ENCODE measurements at places on chromosomes 12 and 14.

GRCh38 chr12:89162589-89163261, 189.6 kb downstream of the DUSP6 start:
- DNase-seq: peak; percentile 97

DNA sequence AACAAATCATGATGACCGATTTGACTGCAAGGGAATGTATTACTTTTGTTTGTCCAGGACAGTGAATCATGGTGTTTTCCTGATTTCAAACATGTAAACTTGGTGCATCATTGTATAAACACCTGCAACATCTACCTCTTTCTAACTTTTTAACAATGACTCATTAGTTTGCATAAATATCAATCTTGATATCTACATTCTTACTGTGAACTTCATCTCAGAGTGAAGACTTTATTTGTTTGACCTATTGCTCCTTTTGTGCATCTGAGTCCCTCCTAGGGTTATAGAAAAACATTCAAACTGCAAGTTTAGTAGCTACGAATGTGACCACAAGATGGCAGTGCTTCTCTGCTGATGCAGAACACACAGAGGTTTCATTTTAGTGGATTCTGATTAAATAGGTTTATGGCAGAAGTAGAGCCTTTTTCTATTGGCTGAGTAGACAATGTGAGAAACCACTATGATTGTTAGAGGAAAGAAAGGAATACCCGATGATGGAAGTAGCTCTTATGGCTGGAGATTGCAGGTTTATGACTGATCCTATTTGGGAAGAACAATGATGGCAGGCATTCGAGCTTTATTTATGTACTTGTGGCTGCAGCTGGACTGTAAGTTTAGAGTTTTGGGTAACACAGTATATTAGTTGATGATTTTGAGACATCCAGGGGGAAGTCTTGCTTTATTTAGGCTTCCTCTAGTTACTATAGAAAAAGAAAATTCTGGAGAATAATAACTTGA, 244.2 kb upstream of the OR4E1 start:
- peak; percentile 85 for DNase-seq

DNA sequence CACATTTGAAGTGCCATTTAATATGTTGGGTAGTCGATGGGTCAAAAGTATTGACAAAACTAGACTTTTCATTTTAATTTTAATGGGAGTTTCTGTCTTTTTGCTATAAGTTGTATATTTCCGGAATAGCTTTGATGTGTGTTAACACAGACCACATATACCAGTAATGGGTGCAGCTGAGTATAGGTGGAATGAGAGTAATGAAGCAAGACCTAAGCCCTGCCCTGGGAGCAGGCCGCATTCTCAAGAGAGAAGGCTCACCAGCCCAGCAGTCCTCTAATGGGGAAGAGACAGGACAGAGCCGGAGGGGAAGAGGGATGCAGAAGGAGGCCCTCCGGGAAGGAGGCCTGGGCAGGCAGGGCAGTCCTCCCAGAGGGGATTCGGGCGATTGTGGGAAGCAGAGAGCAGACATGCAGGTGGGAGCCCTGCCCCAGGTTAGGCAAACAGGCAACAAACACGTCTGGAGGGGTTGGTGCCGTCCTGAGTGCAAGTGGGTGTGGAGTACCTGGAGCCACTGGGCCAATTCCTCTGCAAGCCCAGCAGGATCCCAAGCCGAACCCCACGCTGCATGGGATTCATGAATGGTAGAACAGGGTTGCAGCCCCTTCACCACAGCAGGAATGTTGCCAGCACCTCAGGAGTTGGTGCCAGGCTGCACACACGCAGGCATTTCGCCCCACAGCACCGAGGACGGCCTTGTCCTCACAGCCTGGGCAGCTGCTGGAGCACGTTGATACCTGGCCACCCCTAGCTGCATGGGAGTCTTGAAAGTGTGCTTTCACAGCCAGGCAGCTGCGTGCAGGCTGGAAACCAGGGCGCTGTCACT, 7.8 kb downstream of the CKB start:
- no peak for DNase-seq

- peak; percentile 33 for DNase-seq
Measured at GRCh38 chr12:120748242-120748641, 22.6 kb downstream of the ACADS start.

DNA sequence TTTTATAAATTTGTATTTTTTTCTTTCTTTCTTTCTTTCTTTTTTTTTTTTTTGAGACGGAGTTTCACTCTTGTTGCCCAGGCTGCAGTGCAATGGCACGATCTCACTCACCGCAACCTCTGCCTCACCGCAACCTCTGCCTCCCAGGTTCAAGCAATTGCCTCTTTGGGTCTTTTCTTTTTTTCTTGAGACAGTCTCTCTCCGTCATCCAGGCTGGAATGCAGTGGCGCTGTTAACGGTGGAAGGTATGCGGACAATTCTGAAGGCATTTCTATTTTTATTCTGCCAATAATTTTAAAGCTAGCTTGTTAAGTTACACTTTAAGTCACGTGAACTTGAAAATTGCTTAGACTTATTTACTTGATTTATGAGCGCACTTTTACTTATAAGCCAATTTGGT, 8.8 kb upstream of the PHC1 start:
- no peak for DNase-seq

All from lung microvascular endothelial cell (primary cell).